GM12878 (cell line): ENCODE measurements at places on chromosomes 7 and 10. TPM values are rescaled to one million over a fixed set of nuclear protein-coding genes. Genes with fewer than 3 reads are reported as not detected.

Gene ZC3HAV1
- polyA plus RNA-seq: 48.1 and 51.4 TPM in 2 replicates

DNA sequence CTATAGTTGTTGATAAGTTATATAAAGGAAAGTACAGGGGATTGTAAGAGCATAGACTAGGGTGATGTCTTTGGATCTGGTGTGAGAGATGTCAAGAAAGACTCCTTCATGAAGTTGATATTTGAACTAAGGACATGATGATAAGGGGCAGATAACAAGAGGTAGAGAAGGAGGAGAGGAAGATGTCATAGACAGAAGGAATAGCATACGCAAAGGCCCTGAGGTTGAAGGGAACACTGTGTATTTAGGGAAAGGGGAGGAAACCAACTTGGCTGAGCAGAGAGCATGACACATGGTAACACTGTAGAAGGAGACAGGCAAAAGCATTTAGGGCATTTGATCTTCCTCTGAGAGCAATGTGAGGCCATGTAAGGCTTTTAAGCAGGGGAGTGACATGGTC is 170.8 kb downstream of the CHN2 start:
- 0 out of 2 replicates have a peak, but pooled peaks cover 1% of the 10 kb centered on the region for H3K27me3 ChIP-seq
- no peak overlapping the region for H3K4me3 ChIP-seq
- H3K4me1 ChIP-seq: no peaks in the 10 kb centered on the region
- DNase-seq: no peak

Gene ADIRF
- 2.4 and 2.5 TPM in 2 replicates for polyA plus RNA-seq

GRCh38 chr7:131625817-131626372 is 69.5 kb upstream of the PODXL start:
- no peak overlapping the region for H3K4me3 ChIP-seq
- H3K27me3 ChIP-seq: no peaks in the 10 kb centered on the region
- no peaks in the 10 kb centered on the region for H3K36me3 ChIP-seq
- no peak for DNase-seq

- H3K36me3 ChIP-seq: no peaks in the 10 kb centered on the region
- no peak for DNase-seq
- H3K4me1 ChIP-seq: no peaks in the 10 kb centered on the region
Observed at GRCh38 chr10:121687095-121687813, 89.0 kb upstream of the FGFR2 start.

DNA sequence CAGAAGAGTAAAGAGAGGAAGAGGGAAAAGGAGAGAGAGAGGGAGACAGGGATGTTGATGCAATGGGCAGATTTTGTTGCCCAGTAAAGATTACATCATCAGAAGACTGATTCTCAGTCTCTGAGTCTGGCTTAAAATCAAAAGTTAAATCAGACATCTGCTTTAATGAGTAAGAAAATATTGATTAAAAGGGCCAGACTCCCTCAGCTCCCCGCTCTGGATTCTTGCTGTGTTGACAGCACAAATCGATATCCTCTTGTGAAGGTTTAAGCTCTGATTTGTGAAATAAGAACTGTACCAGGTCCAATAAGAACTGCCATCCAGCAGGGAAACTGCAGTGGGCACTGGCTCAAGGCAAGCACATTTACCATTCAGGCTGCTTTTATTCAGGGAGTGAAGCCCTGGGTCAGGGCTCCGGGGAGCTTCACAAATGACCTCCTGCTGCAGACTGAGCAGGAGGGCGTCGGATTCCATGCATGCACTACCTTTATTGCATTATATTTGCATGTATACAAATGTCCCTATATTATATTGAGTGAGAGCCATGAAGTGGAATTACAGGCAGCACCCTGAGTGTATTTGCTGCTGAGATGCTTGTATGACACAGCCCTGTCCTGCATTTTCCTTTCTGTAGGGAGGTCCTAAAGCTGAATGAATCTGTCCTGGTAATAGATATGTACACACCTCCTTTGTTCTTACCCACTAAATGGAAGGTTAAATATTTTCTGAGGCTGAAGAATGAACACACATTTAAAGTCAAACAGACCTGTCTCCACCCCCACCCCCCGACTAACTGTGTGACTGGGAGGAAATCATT is 401.5 kb downstream of the REEP3 start:
- no peaks in the 10 kb centered on the region for H3K27me3 ChIP-seq
- no peak for DNase-seq
- H3K4me3 ChIP-seq: no peak overlapping the region
- H3K27ac ChIP-seq: no peak overlapping the region
- H3K36me3 ChIP-seq: no peaks in the 10 kb centered on the region

DNA sequence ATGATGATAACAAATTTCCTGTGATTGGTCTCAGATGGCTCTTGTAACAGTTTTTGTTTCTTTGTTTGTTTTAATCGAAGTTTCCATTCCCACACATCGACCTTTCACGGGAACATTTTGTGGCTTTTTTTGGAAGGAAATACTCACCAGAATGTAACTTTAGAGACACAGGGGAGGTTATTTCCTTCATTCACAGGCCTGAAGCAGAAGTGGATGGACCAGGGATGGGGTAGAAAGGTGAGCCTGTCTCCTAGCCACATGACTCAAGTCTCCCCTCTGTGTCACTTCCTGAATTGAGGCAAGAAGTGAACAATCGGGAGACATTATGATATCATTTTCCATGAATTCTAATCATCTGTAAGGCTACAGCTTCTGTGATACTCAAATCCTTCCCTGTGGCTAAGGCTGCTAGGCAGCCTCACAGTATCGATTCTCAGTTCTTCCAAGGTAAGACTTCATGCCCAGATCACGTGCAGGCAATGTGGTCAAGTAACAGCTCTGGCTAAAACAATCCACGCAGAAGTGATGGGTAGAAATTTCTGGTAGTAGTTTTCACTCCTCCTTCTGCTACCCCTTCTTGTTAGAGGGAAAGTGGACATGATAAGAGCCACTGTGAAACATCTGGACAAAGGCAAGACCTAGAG is 203.9 kb upstream of the NEBL start:
- H3K4me1 ChIP-seq: no peaks in the 10 kb centered on the region
- no peak overlapping the region for H3K27ac ChIP-seq
- H3K27me3 ChIP-seq: no peaks in the 10 kb centered on the region

Gene ADAMTS14
- not detected in 2 replicates for polyA plus RNA-seq

GRCh38 chr10:55631071-55631654 is 729.9 kb downstream of the ZWINT start:
- no peaks in the 10 kb centered on the region for H3K36me3 ChIP-seq
- H3K4me1 ChIP-seq: no peaks in the 10 kb centered on the region
- no peak overlapping the region for H3K4me3 ChIP-seq
- H3K27ac ChIP-seq: no peak overlapping the region
- H3K27me3 ChIP-seq: peaks cover 5% of the 10 kb centered on the region

- no peaks in the 10 kb centered on the region; the same call in 1 of the 2 replicates for H3K4me1 ChIP-seq
- no peaks in the 10 kb centered on the region for H3K27me3 ChIP-seq
- H3K27ac ChIP-seq: no peak overlapping the region
- no peak for DNase-seq
Observed at GRCh38 chr7:158772916-158773315, 56.4 kb downstream of the ESYT2 start.

Gene DPYSL4
- polyA plus RNA-seq: not detected in 2 replicates

Gene GRID1
- 0.16 TPM in 1 of 2 replicates, not detected in the other for polyA plus RNA-seq
